Right ventricle myocardium superior (tissue), 1 donor: ENCODE measurements at places on chromosomes 2 and 18.
A peak's percentile ranks its signal among the peaks of the same experiment; 100 is the strongest.

GRCh38 chr18:63980896-63981460 lies 11.1 kb downstream of the SERPINB8 start:
- DNase-seq = no peak

DNA sequence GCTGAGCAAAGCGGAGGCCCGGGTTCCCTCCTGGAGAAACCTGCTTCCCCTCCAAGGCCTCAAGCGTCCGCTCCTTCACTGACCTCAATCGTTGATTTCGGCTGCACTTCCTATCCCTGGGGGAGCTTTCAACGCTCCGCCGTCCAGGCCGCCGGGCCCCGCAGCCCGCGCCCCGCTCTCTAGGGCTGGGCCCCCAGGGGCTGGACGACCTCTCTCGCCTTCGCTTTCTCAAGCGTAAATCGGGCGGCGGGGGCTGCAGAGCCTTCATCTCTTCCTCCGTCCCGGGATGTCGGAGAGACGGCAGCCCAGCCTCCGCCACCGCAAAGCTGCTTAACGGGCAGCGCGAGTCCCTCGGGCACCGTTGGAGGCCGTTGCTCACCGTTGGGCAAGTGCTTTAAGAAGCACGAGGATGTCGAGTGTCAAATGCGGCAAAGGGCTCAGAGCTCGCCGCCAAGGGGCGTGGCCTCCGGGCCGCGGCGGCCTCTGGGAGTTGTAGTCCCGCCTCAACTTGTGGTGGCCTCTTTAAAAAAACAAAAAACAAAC lies 8.5 kb downstream of the HES6 start:
- peak; percentile 88 for DNase-seq

- DNase-seq = no peak
Observed at GRCh38 chr2:166404831-166405568, 29.3 kb upstream of the SCN9A start.

GRCh38 chr2:212145121-212145520 lies 393.5 kb downstream of the ERBB4 start:
- DNase-seq = no peak

- no peak for DNase-seq
Observed at GRCh38 chr2:180508458-180508857, 471.9 kb upstream of the UBE2E3 start.

GRCh38 chr2:152437276-152438108 lies 102.5 kb downstream of the FMNL2 start:
- DNase-seq = no peak

DNA sequence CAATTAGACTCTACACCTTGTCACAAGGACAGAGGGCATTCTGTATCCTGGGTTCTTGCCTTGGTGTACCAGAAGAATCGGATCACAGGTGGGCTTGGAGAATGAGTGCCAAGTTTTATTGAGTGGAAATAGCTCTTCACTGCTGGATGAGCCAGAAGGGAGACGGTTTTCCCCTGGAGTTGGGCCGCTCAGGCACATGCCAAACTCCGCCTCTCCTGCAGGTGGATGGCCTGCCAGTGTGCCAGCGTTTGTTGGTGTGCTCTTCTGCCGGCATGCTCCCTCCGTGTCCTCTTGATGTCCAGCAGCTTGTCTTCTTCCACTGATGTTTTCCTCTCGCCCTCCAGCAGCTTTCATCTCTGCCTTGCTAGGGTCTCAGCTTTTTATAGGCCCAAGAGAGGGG lies 115.5 kb upstream of the RAB27B start:
- no peak for DNase-seq

DNA sequence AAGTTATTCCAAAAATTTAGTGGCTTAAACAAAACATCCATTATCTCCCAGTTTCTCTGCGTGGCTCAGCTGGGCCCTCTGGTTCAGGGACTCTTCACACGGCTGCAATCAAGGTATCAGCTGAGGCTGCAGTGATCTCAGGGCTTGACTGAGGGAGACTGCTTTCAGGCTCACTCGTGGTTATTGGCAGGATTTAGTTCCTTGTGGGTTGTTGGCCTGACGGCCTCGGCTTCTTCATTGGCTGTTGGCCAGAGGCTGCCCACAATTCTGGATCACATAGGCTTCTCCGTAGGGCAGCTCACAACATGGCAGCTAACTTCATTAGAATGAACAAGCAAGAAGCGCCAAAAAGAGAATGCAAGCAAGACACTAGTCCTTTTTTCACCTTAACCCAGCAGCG lies 90.1 kb downstream of the ABI2 start:
- no peak for DNase-seq

- DNase-seq = no peak
Observed at GRCh38 chr2:8137801-8138200, 544.1 kb upstream of the ID2 start.

DNA sequence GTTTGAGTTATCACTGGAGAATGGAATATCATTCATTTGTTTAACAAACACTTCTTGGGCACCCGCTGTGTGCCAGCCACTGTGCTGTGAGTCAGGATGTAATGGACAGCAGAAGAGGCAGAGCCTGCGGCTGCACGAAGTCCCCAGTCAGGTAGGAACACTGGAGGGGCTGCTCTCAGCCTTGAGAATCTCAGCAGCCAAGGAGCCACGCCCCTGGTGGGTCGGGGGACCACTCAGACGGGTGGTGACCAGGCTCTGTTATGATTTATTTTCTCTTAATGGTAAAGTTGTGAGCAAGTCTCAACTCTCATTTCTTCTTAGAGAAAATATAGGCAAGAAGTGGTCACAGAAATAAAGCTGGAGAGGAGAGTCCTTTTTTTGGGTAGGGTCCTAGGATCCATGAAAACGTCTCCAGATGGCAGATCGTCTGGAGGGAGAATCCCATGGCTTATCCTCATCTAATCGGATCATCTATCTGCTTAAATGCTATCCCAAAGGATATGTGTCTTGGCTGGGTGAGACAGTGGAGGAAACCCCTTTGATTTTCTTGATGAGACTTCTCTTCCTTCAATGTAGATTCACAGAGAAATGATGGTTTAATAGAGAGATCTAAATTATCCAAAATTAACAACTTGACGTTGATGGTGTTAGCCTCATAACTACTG lies 129.1 kb upstream of the LGALSL start:
- no peak for DNase-seq

DNA sequence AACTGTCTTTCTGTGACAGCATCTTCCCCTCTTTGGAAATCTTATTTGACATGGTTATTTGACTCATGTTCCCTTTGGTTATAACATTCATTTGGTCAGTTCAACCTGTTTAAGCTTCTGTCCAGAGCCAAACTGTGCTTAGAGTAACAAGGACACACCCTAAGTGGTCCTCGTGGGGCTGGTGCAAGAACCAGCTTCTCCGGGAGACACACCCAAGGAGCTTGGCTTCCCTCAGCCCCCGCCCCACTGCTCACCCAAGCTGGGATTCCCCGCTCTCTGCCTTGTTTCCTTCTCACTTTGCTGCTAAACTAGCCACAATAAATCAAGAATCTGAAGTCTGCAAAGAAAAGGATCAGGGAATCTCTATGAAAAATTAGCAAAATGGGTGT lies 1.4 kb downstream of the SCYGR3 start:
- no peak for DNase-seq

GRCh38 chr18:74598350-74599001 lies 806 bp downstream of the ZNF407 start:
- DNase-seq = peak; percentile 72

GRCh38 chr18:8049147-8049546 lies 482.0 kb downstream of the PTPRM start:
- no peak for DNase-seq

DNA sequence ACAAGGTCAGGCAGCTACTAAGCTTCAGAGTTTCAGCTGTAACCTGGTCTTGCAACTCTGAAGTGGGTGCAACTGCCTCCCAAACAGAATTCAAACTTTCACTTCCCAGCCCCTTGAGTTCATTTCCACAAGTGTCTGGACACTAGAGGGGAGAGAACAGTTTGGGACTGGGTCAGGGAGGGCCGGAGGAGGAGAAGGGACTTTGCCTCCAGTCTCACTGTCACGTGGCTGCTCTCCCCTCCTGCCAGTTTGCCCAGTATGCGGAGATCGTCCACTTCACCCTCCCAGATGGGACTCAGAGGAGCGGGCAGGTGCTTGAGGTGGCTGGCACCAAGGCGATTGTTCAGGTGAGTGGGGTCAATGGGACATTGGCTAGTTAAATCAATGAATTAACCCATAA lies 20.6 kb upstream of the ANKRD53 start:
- DNase-seq = no peak

- no peak for DNase-seq
Observed at GRCh38 chr18:12593866-12594265, 64.0 kb downstream of the SPIRE1 start.

DNA sequence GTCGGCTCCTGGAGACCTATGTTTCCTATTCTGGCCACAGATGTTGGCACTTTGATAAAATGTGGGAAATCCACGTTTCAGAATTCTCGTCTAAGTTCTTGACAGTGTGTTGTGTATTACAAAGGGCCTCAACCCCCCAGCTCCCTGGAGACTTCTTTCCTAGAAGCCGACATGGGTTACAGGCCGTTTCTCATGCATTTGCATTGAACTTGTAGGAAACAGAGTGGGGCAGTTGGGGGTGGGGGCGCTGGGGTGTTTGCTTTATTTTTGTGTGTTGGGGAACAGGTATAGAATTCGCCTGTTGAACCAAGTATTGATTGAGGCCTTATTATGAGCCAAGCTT lies 104.0 kb downstream of the CABLES1 start:
- no peak for DNase-seq

DNA sequence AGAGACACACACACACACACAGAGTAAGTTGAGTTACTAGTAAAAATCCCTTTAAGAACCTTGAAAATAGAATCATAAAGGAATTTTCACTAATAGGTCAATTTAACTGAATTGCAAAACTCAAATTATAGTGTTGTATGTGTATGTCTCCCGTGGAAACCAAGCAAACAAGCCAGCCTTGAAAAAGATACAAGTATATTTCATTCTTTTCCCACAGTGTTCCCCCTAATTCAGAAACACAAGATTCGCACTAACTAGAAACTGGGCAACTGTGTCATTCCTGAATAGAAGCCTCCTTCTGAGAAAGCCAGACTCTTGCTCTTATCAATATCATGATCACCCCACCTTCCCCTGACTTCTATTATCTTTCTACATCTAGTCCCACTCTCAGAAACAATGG lies 229.5 kb downstream of the PIEZO2 start:
- no peak for DNase-seq

GRCh38 chr18:11882636-11883035 lies 25.5 kb downstream of the MPPE1 start:
- no peak for DNase-seq

- no peak for DNase-seq
Observed at GRCh38 chr2:25385910-25386309, 44.2 kb upstream of the DNMT3A start.

DNA sequence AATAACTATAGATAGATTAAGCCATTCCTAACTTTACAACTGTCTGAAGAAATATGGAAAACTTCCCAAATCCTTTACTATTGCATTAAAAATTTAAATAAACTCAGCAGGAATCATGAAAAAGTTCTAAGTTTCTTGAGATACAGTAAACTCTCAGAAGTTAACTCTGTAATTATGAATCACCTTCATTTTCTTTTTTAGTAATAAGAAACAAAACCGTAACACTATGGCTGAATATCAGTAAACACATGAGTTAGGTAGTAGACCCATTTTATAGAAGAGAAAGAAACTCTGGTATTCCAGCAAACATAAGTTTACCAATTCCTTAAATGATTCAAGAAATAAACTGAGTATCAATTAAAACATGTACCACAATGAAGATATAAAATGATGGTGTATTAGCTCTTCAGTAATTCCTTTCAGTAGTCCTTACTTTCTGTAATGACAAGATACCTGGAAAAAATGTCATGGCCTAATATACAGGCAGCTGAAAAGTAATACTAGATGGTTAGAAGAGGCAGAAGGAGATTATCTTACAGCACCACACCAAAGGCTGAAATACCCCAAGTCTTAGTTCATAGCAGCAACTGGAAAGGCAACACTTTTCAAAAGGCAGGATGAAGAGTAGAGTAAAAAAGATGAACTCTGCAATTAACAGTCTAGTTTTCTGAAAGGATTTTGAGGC lies 11.5 kb downstream of the TRIP12 start:
- no peak for DNase-seq

GRCh38 chr2:6970976-6971480 lies 53.8 kb downstream of the RNF144A start:
- DNase-seq = no peak

- no peak for DNase-seq
Observed at GRCh38 chr2:3597567-3597966, 2.7 kb downstream of the COLEC11 start.

DNA sequence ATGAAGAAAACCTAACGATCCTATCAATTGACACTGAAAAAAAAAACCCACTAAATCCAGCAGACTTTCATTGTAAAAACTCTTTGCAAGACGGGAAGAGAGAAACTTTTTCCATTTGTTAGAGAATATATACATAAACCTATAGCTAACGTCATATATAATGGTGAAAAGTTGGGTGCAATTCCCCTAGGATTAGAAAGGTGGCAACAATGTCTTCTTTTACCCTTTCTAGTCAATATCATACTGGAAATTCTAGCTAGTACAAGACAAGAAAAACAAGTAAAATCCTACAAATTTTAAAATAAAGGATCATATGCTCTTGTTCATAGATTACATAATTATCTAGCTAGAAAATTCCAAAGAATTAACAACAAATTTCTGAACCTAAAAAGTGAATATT lies 1596.5 kb upstream of the LRRTM1 start:
- DNase-seq = no peak

DNA sequence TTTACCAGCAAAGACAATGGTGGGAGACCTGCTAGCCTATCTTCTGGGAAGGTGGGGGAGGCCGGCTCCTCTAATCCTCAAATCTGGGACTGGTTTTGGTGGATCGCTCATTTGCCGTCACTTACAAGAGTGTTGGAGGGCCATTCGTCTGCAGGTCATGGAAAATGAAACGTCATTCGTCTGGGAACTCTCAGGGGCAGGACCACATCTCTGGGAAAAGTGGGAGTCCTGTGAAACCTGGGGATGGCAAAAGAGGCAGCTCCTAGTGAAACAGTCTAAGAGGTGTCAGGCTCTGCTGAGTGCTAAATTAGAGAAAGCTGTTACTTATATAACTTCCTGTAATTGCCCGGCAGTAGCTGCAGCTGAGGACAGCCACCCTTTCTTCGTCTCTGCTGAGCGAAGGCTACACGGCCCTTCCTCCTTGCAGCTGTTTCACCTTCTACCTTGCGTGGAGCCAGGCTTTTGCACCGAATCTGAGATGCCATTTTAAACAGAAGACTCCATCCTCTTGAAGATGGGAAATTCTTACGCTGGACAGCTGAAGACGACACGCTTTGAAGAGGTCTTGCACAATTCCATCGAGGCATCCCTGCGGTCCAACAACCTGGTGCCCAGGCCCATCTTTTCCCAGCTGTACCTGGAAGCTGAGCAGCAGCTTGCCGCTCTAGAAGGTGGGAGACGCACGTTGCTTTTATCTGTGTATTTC lies 22.4 kb downstream of the GREB1 start:
- no peak for DNase-seq

- DNase-seq = peak; percentile 81
Observed at GRCh38 chr2:25279091-25279651, 62.6 kb downstream of the DNMT3A start.
